ENCODE measurements at places on chromosomes 16 and 17.

DNA sequence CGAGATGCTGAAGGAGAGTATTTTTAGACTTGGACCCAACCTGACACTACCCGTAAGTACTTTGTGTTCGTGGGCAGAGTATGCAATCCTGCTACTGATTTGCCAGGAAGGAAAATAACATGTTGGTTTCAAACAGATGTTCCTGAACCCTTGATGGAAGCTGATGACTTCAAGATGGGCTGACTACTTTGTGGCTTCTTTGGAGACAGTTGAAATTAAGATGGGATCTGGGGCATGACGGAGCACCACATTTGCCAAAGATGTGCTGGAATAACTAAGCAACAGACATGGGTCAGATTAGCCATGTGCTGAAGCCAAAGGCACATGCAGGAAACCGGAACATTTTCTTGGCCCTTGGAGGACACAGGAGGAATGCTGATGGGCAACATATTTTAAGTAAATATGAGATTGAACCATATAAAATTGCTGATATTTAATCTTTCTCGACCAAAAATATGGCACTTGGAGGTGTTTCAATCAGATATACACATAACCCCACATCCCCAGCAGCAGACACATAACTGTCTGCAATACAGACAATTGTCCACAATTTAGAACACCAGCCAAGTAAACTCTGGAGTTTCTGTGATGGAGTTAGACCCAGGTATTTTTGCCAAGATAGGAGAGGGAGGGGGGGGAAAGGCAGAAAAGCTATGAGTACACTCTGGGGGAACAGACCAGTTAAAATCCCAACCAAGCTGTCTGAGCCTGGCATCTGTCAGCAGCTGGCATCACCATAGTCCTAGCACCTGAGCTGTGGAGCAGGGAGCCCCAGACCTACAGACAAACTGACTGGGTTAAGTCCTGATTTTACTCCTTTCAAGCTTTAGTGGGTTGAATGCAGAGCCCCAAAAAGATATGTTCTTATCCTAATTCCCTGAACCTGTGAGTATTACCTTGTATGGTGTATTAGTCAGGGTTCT lies 329.4 kb upstream of the CDH5 start:
- peak; percentile 17 for DNase-seq

DNA sequence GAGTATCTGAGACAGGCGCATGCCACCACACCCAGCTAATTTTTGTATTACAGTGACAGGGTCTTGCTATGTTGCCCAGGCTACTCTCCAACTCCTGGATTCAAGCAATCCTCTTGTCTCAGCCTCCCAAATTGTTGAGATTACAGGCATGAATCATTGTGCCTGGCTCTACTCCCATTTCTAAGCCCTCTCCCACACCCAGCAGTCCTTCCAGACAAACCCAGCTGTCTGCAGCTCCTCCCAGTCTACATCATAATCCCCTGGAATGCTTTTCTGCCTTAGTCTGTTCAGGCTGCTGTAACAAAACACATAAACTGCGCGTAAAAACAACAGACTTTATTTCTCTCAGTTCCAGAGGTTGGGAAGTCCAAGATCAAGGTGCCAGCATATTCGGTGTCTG lies 144.5 kb downstream of the GRIN2A start:
- peak; percentile 2 for DNase-seq

GRCh38 chr17:51035431-51035830 lies 85.2 kb downstream of the SPAG9 start:
- peak; percentile 86 for DNase-seq

DNA sequence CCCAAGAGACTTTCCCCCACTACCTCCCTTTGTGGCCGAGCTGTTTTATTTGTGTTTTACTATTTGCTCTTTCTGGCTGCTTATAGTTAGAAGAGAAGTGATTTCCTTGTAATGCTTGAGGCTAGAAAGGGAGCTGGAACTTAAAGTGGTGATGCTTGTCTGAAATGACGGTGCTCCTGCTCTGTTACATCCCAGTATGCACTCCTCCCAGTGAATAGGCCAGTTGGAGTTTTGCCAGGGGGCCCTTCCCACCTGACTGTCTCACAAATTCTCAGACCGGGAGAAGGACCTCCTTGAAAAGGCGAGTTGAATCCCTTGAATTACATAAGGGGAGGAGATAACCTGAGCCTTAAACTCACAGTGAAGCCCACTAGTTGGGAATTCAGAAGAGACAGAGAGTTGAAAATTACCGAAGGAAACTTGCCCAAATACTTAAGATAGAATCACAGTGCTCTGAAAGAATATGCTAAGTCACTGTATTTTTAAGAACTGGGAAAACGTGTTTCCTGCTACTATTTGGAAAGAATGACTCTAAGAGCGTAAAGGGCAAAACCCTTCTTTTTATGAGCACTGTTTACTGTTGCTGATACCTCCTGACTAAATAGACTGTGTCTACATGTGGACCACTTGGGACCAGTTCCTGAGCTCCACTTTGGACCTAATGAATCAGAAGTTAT lies 84.7 kb upstream of the CLEC3A start:
- peak; percentile 33 for DNase-seq

DNA sequence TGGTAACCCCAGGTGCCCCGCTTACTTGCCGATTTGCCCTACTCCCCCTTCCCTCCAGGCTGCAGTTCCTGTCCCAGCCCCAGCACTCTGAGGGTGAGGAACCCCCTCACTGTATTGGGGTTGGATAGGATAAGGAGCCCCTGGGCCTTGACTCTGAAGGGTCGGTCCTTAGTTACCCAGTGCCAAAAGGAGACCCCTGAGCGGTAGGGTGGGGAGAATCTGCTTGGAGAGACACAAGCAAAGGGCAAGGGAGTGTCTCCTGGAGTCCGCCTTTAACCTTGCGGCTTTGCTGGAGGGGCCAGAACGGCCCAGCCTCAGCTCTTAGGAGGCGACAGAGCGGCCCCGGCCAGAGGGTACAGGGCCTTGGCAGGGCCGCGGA lies 13.0 kb downstream of the CARD14 start:
- no peak for DNase-seq

DNA sequence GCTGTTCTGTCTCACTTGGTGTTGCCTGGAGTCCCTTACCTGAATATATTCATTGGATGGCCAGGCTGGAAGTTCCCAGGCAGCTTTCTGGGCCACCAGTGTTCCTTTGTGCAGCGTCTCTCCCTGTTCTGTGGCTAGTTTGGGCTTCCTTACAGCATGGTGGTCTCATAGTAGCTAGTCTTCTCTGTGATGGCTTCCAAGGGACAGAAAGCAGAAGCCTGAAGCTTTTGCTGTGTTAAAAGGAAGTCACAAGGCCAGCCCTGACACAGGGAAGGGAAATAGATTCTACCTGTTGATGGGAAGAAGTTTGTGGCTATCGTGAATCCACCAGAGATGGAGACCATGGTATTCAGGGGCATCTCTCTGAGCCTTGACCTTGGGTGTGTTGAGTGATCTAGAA lies 34.6 kb downstream of the PLCG2 start:
- no peak for DNase-seq

- no peak for DNase-seq
Observed at GRCh38 chr16:85947230-85948137, 48.5 kb downstream of the IRF8 start.

DNA sequence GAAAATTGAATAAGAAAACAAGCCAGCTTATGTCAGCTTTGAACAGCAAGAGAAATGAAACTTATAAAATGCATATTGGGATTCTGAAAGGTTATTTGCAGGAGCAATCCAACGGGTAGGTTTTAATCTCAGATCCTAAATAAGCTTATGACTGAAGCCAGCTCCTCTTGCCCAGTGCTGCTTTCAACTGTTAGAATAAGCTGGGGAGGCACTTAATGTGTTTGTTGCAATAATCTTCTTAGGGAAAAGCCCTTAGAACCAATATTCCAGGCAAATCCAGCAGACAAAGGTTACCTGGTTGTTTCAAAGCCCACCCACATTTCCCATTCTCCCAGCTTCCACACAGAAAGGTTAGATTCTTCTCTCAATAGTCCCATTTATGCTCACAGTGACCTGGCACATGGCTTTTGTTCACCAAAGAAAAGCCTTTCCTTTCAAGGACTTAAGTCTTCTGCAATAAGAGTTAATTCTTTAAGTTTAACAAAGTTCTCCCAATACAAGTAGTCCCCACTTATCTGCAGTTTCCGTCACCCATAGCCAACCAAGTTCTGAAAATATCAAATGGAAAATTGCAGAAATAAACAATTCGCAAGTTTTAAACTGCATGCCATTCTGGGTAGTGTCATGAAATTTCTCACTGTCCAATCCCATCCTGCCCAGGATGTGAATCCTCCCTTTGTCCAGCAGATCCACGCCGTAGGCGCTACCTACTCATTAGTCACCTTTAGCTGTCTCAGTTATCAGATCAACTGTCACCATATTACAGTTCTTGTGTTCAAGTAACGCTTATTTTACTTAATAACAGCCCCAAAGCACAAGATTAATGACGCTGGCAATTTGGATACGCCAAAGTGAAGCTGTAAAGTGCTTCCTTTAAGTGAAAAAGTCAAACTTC lies 5.9 kb downstream of the TEX2 start:
- no peak for DNase-seq

DNA sequence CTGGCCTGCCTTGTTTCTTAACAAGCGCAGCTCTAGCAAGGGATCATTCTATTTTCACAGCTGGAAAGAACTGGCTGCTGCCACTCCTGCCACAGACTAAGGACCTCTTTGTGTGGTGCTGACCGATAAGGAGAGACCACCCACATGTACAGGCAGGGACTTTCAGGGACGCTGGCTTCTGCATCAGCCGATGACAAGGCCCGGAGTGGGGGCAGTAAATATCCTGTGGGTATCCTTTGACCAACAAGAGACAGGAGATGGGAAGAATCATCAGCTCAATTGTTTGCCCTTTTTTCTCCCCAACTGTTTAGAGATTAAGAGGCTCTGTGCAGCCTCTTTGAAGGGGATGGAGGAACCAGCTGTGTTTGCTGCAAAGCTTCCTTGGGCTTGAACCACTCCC lies 9.2 kb upstream of the ITPRIPL2 start:
- no peak for DNase-seq

GRCh38 chr17:36008998-36009665 lies 7.8 kb upstream of the CCL15 start:
- DNase-seq: peak; percentile 22

DNA sequence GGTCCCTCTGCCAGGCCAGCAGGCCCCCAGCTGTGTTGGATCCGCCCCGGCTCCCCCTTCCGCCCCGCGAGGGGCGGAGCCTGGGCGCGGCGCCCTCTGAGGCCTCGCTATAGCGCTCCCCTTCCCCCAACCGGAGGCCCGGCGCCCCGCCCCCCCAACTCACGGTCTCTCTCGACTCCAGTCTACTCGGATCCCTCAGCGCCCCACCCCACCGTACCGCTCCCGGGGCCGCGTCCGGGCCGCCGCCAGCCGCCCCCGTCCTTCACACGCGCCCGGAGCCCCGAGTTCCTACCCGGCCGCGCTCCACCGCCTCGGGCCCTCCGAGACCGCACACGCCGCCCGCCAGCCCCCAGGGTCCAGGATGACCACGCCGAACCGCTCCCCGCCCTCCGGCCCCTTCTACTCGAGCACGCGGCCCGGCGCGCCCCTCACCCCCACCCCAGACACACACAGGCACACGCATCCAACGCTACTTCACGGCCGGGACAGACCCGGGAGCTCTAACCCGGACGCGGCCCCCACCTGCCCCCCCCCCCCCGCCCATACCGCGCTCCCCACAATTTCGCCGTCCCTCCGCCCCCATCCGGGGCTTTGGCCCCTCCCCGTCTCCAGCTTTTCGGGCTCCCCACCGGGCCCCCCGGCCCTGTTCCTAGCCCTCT lies 1.4 kb downstream of the PHF23 start:
- peak; percentile 67 for DNase-seq

- peak; percentile 92 for DNase-seq
Observed at GRCh38 chr17:43006639-43007551, at the start of gene IFI35. Gene IFI35 (plus strand): TSS chr17:43006784. CDS start chr17:43006948, 164 bp downstream.

DNA sequence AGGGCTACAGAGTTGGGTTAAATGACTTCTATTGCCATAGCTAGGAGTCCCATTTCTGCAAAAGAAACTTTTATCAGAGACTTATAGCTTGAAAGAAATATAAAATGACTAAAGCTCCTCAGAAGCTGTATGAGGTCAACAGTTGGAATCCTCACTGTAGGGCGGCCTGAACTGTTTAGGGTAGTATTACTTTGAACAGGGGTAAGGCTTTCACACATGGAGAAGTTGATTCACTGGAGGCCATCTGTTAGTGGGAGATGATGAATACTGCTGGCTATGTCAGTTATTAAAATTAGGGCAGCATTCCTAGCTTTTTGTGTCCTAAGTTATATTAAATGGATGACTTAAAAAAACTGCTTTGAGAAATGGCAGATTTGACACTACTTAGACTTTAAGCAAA lies 6.0 kb downstream of the TTC19 start:
- DNase-seq: no peak

DNA sequence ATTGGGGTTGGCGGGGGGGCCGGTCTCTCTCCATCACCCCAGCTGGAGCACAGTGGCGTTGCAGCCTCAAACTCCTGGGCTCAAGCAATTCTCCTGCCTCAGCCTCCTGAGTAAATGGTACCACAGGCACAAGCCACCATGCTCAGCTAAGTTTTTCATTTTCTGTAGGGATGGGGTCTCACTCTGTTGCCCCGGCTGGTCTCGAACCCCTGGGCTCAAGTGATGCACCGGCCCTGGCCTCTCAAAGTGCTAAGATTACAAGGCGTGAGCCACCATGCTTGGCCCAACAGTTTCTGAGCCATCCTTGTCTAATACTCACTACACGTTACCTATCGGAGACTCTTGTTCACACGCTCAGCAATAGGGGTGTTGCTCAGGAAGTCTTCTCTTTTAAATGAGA lies 11.6 kb downstream of the WDR59 start:
- no peak for DNase-seq

- DNase-seq: peak; percentile 65
Observed at GRCh38 chr16:58336332-58337089, 41.7 kb upstream of the PRSS54 start.

DNA sequence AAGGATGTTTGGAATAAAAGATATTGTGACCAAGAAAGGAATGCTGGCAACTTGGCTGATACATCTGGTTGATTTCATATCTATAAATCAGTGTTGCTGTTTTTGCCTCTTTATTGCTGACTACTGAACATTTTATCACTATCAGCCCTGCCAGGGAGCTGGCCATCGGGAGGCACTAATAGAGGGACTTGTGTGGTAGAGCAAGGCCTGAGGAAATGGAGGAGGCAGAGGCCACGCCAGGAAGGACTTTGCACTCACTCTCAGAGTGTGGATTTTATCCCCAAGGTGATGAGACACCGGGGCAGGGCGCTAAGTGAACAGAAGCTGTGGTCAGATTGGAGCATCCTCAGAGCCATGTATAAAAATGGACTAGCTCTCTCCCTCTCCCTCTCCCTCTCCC lies 9.3 kb upstream of the CYB561 start:
- DNase-seq: peak; percentile 29
